T follicular helper cell (primary cell): ENCODE measurements at places on chromosomes 12 and 14.

DNA sequence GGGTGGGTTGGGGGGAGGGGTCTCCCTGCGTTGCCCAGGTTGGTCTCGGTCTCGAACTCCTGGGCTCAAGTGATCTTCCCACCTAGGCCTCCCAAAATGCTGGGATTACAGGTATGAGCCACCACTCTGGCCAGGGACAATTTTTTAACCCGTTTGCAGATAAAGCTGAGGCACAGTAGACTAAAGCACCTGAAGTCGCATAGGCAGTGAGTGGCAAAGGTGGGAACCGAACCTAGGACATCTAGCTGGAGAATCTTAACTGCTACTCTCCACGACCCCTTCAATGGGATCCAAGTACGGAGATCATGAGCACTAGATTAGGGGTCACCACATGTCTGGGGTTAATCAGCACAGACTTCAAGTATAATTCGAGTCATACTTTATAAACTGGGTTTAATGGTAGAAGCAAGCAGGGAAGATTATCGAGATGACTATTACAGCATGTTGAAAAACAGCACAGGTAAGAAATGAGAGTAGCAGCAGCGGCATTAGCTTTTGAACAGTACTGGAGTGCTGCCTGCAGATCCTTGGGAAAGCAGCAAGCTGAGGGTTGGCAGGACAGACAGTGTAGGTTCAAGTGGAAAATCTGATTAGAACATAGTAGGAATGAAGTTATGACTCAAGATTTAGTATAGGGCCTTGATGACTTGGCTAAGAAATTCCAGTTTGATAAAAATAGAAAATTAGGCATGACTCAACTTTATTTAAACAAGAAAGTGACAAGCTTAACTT lies 23.9 kb downstream of the NID2 start:
- DNase-seq, result no peak

- DNase-seq, result no peak
Observed at GRCh38 chr14:73775339-73776193, 61.4 kb upstream of the PNMA1 start.

DNA sequence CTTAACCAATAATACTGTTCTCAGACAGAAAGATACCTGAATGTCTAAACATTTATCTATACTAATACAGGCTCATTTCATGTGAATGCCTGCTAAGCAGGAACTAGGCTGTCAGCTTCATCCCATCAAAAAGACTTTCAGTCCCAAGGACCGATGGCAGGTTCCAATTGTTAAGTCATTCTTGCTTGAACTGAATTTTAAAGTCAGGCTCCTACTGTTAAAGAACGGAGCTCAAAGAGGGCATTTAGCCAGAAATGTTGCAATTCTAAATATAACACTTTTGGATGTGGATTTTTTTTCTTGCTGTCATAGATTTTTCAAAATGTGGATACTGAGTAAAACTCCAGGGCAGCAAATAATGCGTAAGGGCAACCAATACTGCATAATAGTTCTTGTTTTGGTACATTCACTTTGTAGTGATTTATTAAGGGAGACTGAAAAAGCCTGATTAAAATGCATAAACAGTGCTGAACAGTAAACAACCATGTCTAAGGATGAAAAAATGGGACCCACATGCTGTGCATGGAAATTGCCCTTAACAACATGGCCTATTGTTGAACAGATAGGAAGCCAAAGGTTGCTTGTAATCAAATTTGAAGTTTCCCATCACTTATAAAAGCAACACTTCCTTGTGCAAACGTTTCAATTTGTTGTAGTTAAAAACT lies 38.6 kb upstream of the DBX2 start:
- DNase-seq, result no peak

GRCh38 chr12:87678453-87678852 lies 350.7 kb downstream of the C12orf50 start:
- no peak for DNase-seq

DNA sequence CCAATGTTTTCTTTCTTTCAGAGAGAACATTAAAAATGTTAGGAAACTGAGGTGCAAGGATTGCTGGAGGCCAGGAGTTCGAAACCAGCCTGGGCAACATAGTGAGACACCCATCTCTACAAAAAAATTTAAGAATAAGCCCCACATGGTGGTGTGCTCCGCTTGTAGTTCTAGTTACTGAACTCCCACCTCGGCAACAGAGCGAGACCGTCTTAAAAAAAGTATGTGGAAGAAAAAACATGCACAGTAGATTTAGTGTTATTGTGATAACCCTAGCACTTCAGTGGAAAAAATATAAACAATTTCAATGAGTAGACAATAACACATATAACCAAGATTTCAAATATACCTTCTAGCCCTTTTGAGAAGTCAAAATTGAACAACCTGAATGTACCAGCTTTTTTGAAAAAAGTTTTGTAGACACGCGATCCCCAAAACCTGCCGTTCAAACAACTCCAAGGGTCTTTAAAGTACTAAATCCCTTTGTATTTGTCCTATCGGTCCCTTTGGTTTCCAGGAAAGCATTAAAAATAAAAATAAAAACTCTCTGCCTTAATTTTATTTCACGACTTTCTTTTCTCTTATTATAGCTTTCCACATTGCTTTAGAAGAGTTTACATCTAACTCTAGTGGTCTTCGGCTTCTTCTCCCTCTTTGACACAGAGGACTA lies 1.0 kb upstream of the ANO6 start:
- DNase-seq, result no peak

GRCh38 chr14:22791301-22791700 lies 23.9 kb downstream of the SLC7A7 start:
- DNase-seq, result no peak

DNA sequence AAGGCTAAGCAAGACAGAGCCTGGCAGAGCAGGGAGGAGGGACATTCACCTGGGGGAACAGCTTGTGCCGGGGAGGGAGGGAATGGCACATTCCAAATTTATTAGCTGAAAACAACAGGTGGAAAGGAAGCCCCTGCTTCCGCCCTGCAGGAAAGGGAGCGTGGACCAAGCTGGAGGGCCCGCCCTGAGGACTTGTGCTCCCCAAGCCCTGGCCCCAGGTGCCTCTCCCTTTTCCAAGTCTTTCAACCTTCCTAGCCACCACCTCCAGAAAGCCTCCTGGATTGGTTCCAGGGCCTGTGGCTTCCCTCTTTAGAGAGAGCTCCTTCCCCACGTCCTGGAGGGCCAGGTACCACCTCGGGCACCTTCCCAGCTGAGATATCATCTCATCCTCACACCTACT lies 2.7 kb downstream of the DEGS2 start:
- DNase-seq, result no peak

DNA sequence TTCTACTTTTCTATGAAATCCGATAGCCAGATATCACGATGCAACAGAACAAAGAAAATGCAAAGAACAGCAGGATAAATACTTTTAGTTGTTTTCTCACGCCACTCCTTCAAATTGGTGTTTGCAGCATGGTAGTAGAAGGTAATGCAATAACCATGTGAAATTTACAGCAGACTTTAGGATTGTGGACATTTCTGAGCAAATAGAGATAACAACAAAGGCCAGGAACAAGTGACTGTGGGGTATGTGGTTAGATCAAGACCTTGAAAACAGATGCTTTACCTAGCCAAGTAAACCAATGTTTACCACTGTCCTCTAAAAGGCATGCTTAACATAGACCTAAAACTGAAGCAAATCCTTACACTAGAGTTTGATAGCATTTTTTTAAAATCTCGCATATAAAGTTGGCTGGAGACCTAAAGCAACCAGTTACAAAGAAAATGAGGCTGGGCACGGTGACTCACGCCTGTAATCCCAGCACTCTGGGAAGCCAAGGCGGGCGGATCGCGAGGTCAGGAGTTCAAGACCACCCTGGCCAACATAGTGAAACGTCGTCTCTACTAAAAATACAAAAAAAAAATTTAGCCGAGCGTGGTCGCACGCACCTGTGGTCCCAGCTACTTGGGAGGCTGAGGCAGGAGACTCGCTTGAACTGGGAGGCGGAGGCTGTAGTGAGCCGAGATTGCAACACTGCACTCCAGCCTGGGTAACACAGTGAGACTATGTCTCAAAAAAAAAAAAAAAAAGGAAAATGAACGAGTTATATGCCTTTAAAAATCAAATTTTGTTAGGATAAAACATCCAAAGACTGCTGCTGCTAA lies 123.2 kb upstream of the FOXN3 start:
- no peak for DNase-seq

DNA sequence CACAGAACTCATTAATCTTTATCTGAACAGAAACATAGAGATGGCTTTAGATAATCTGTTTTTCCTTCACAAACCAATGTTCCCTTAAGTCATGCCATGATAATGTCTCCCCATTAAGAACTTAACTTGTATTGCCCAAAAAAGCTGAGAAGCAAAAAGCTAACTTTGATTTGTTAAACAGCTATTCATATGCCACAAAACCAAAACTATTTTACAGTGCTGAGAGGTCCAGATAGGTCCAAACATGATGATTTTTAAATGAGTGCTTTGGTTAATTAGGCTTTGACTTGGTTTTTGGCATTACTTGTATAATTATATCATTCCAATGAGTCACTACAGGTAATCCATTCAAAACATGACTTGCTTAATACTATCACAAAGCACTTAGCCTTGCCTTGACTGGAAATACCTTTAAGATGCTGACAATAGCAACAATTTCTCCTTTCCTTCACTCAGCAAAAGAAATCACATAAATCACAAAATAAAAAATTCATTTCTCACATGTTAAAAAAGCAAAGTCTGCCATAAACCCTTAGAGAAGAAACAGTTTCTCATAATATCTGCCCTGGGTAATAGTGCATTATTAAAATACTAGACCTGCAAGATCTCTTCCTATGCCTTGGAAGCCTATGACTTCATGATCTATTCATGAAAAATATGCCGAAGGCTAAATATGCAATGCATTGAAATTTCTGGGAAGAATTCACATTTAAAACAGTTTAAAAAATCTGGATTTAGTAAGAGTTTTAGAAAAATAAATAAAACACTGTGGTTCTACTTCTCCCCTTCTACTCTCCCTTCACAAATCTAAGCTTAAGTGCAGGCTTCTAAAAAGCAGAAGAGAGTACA lies 52.0 kb upstream of the SAV1 start:
- DNase-seq, result no peak

- no peak for DNase-seq
Observed at GRCh38 chr12:1859643-1860042, 39.3 kb downstream of the LRTM2 start.

GRCh38 chr12:106425061-106425702 lies 67.6 kb downstream of the POLR3B start:
- DNase-seq, result no peak

GRCh38 chr12:29625359-29625953 lies 128.0 kb upstream of the OVCH1 start:
- no peak for DNase-seq

DNA sequence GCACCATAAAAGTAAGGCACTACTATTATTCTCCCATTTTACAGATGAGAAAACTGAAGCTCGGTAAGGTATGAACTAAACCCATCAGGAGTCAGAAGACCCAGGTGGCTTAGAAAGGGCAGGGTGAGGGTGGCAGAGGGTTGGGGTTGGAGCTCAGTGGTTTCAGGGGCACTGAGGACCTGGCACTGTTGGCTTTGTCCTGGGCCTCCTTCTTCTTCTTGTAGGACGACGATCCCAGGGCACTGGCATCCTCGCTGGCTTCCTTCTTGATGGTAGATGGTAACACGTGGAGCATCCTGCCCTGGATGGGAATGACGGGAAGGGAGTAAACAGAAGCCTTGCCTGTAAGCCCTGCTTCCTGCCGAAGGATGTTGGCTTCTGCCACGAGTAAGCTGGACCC lies 19.9 kb downstream of the RBM19 start:
- no peak for DNase-seq

DNA sequence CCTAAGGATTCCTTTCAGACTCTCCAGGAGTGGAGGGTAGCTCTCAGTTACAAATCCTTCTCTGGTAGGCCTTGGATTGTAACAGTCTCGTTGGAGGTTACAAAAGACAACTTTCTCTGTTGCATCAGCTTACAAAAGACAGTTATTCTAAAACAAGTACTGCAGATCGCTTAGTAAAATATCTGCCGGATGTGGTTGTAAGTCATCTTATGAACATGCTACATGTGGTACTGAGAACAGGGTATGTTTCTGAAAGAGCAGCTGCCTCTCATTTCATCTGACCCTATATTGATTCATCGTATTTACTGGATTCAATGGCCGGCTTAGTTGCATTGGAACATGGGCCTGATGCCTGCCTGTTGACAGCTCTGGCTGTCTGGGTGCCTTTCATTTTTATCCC lies 157.4 kb downstream of the PTCSC3 start:
- DNase-seq, result no peak

GRCh38 chr12:47574252-47575021 lies 131.4 kb downstream of the RPAP3 start:
- no peak for DNase-seq

DNA sequence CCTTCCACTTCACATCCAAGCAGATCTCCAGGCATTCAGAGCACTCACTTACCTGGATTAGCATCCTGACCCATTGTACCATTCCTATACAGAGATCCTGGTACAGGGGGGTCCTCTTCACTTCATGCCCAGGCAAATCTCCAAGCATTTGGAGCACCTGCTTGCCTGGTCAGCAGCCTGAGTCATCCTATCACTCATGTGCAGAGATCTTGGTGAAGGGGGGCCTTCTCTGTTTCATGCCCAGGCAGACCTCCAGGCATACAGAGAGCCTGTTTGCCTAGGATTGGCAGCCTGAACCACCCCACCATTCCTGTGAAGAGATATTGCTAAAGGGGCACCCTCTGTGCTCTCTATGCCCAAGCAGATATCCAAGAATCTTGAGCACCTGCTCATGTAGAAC lies 111.1 kb upstream of the CCDC175 start:
- DNase-seq, result no peak

DNA sequence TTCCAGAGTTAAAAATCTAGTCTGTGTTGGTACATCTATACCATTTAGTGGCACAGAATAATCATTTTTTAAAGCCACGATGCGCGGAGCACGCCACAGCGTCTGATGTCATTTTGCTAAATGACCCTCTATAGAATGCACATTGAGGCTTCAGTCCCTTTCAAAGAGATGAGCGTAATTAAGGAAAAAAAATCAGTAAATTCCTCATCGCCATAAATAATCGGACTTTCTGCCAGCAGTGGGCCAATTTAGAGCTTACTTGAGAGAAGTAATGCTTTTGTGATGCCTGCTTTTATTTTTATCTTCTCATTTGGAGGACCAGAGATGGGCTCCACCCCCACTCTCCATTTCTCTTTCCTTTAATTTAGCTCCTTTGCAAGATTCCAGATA lies 4.0 kb downstream of the ASCL1 start:
- no peak for DNase-seq

DNA sequence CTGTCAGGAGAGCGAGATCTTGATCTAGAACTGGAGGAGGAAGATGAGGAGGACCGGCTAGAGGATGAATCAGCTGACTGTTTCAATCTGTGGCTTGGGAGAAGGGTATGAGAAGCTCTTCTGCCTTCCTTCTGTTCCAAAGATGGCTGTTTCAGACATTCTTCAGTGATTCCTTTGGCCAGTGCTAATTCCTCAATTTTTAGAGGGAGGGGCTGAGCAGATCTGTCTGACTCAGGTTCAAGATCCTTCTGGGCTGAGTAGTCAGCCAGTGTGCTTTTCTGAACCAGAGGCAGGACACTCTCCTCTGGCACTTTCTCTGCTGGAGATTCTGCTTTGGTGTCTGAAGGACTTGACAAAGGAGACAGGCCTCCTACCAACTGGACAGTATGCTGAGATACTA lies 15.2 kb downstream of the ACIN1 start:
- no peak for DNase-seq
